ENCODE measurements at places on chromosomes 16 and 17.

DNA sequence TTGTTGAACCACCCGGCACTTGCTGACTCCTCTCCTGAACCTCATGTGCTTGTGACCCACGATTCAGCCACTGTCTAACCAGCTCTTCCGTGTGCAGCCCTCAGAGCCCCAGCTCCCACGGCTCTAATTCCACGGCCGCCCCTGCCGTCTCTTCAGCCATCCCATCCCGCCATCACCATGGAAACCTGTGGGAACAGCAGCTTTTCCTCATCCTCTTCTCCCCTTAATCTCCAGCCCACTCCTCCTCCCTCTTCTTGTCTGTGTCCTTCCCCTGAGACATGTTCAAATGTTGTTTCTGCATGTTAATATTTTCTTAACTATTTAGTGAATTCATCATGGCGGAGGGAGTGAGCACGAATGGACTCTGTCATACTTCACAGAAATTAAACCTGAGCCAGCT, 285.2 kb downstream of the CDH13 start:
- no peak for DNase-seq

DNA sequence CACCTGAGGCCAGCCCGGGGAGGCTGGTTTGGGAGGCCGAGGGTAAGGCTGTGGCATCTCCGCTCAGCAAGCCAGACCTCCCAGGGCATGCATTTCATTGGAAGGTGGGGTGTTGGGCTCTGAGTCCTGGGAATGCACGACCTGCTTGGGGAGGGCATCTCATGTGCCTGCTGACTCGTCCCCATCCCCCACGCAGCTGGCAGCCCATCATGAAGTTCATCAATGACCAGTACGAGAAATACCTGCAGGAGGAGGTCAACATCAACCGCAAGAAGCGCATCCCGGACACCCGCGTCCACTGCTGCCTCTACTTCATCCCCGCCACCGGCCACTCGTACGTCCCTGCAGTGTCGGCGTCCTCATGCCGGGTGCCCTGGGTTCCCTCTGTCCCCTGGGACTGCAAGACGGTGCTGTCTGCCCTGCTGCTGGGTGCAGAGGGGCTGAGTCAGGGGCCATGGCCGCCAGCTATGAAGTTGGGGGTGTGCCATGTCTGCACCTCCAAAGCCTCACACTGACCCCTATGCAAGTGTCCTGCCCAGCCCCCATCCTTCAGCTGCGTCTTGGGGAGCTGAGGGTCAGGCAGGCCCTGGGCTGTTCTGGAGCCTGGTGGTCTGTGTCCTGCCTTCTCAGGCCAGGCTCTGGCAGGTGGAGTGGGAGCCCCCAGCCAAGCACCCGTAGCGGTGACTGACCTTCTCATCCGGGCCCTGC, 347.9 kb downstream of the SEC14L1 start:
- DNase-seq: no peak

- DNase-seq: peak; percentile 71
Observed at GRCh38 chr16:56861092-56861610, 3.9 kb upstream of the SLC12A3 start.

GRCh38 chr16:88967830-88968588, 9.0 kb downstream of the CBFA2T3 start:
- DNase-seq: no peak

GRCh38 chr17:31518478-31518877, 127.0 kb downstream of the RAB11FIP4 start:
- DNase-seq: no peak

DNA sequence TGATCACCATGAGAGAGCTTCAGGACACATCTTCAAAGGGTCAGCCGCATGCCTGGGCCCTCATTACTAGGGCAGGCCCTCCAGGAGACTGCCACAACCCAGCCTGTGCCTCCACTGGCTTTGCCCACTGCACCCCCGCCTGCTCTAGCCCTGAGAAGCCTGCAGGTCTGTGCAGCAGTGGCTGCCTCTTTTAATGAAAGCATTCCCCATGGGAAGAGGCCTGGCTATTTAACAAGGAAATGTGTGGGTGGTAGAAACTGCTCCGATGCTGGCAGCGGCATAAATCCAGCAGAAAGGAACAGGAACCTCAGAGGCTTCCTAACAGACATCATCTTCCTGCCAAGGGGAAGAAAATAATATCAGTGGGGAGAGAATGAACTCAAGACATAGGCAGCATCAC, 375 bp upstream of the KRT32 start:
- DNase-seq: no peak

DNA sequence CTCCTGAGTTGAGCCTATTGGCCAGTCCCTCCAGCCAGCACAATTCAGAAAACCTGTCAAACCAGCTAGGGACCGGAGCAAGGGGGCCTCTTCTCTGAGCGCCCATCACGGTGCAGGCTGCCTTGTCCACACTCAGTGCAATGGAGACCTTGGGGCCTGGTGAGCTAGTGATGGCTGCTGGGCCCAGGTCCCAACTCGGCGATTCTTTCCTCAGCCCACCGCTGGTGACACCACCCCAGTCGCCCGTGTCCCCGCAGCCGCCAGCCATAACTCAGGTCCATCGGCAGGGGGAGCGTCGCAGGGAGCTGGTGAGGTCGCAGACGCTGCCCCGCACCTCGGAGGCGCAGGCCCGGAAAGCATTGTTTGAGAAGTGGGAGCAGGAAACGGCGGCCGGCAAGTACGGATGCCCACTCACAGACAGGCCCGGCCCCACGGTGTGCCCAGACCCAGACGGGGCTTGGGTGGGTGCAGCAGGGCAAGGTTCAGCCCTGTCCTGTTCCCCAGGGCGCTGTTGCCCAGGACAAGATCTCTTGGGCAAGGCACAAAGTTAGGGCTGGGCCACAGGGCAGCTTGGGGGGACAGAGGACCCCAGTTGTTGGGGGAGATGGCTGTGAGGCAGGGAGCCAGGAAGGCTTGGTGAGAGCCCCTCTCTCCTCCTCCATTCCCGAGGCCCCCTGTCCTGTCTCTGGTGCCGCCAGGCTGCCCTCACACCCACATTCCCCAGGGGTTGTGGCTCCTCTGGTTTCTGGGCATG, 10.8 kb downstream of the SMTNL2 start:
- DNase-seq: peak; percentile 83

- DNase-seq: no peak
Observed at GRCh38 chr17:59844884-59845594, 47.7 kb downstream of the TUBD1 start.

GRCh38 chr17:41296846-41297245, 5.8 kb downstream of the KRTAP29-1 start:
- DNase-seq: no peak

DNA sequence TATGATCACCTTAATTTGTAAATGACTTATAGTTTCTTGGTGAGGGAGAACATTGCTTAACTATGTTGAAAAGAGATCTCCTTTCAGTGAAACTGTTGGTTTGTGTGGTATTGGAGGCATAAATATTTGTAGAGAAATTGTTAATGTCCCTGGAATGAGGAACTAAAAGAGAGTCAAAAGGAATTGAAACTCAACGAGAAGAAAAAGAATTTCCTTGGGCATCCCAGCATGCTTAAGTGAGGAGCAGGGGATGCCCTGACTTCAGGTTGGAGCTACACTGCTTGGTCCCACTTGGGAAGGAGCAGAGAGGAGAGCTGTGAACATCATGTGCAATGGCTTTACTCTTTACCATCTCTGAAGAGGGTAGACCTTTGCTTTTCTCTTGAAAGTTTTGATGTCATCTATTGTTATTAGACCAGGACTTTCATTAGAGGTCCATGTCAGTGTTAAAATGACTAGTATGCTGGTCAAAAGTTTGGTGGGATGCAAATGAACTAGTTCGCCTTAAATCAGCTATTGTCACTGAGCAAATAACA, 21.7 kb downstream of the KRT23 start:
- DNase-seq: no peak

- peak; percentile 95 for DNase-seq
Observed at GRCh38 chr17:50026837-50027171, 29.1 kb upstream of the ITGA3 start.

DNA sequence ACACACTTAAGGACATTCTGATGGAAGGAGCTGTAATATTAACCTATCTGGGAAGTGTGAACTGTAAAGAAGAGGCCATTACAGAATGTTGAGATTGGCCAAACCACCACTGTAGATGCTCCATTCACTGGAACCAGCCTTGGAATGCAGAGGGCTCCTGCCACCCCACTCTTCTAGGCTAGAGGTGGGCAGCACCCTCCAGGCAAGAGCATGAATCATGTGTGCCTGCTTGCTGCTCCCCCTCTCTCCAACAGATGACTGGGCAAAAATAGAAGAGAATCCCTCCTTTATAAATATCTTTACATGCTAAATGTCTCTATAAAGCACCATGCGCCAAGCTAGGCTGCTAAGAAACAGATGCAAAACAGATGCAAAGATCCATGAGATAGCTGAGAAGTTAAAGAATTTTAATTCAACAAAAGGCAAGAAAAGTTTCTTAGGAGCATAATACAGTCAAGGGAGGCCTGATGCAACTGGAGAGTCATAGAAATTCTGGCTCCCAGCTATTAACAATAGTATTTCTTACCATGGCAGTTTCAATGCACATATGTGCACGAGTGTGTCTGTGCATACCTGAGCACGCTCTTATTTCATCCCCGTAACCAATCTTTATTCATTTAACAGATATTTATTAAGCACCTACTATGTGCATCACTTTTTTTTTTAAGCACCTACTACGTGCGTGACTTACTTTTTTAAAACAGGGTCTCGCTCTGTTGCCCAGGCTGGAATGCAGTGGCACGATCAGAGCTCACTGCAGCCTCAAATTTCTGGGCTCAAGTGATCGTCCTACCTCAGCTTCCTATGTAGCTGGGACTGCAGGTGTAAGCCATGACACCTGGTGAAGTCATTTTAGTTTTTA, 53.6 kb downstream of the GRIN2A start:
- no peak for DNase-seq

DNA sequence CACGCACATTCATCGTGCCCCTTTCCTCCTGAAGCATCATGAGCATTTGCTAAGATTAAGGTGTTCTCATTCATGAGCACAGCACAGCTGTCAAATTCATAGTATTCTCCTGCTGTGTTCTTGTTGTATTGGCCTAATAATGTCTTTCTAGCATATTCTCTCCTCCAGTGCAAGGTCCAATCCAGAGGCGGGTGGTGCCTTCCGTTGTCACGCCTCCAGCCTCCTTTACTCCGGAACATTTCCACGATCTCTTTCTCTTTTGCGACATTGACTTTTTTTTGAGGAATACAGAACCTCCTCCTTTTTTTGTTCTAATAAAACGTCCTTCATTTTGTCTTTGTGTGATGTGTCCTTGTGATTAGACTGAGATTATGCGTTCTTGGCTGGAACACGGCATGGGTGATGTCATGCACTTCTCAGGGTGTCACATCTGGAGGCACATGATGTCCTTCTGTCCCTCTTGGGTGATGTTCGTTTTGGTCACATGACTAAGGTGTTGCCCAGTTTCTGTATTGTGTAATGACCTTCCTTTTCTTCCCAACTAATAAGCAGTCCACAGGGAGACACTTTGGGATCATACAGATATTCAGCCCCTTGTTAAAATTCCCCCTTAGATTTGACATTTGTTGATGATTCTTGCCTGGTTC, 66.3 kb downstream of the CLEC16A start:
- DNase-seq: no peak

- no peak for DNase-seq
Observed at GRCh38 chr17:50594892-50595291, 34.4 kb downstream of the CACNA1G start.

DNA sequence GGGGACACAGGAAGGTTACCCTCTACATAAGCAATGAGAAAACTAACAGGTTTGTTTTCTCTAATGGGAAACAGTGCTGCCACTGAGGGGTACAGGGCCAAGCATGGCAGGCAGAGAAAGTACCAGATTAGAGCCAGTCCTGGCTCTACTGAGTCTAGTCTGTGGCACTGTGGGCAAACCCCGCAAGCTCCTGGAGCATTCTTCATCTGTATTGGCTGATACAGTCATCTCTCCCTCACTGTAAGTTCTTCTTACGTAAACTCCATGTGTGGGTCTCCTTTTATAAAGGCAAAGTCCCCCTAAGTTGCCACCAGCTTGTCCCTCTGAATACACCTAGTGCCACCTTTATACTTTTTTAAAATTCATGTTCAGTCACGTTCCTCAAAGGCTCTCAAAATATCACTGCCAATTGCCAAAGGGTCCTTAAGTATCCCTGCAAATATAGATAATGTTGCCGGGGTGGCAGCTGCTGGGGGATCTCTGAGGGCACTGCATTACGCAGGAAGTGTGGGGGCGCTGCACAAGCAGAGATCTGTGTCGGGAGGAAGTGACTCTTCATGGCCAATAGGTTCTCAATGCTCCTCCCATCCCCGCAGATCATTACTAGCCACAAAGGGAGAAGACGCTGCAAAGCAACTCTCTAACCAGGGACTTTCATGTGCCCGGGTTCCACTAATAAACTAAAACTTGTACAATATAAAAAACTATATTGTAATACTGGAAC, 18.8 kb downstream of the XPO6 start:
- no peak for DNase-seq

- DNase-seq: no peak
Observed at GRCh38 chr16:83438326-83438725, 369.5 kb upstream of the HSBP1 start.

GRCh38 chr17:82536512-82537201, 17.1 kb downstream of the FOXK2 start:
- DNase-seq: no peak

GRCh38 chr17:1179818-1180742, at the start of gene ABR:
ABR (minus strand) TSS chr17:1179981; CDS start chr17:1179727, 254 bp downstream.
- peak; percentile 90 for DNase-seq

- DNase-seq: no peak
Observed at GRCh38 chr17:1997289-1997926, 27.7 kb downstream of the RTN4RL1 start.

- no peak for DNase-seq
Observed at GRCh38 chr16:72940886-72941285, 107.0 kb downstream of the ZFHX3 start.

DNA sequence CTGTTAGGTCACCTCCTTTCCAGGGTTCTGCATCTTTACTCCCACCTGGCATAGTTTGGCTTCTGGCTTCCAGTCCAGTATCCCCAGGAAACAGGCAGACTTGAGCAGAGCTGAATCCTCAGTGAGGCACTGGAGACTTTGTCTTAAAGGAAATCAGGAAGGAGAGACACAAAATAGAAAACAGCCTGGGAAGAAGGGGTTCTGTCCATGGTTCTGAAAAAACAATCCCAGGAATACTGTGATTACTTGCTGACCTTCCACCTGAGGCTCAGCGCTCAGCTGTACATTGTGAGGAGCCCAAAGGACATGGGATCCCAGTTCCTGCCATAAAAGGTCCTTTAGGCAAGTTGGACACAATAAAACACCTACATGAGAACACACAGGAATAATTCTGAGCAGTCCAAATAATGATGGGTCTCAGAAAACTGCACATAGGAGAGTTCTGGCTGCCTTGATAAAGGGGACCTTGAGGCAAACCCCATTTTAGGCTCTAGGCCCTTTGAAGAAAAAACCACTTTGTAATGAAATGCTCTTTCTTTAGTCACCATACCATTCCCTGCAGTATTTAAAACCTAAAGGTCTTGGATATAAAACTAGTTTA, 81.4 kb upstream of the CRHR1 start:
- no peak for DNase-seq

GRCh38 chr17:19370493-19370960, 7.8 kb upstream of the MAPK7 start:
- DNase-seq: no peak
